Activated CD4-positive, alpha-beta T cell treated with anti-CD3 and anti-CD28 coated beads for 36 hours (primary cell): ENCODE measurements at places on chromosomes 4 and X. TPM values are rescaled to one million over a fixed set of nuclear protein-coding genes. Genes with fewer than 3 reads are reported as not detected.

- no peaks in the 10 kb centered on the region for H3K4me1 ChIP-seq
- H3K4me3 ChIP-seq: no peak overlapping the region
- no peak overlapping the region for H3K27ac ChIP-seq
- no peak for DNase-seq
- H3K36me3 ChIP-seq: peaks cover 4% of the 10 kb centered on the region
These were observed 33.9 kb downstream of the USP46 start for GRCh38 chr4:52625216-52625615.

The CT45A3 gene
- not detected for total RNA-seq

The TBX22 gene
- total RNA-seq: not detected

The NEXMIF gene
- 0.37 TPM for total RNA-seq

- no peak overlapping the region for H3K27ac ChIP-seq
- H3K27me3 ChIP-seq: no peaks in the 10 kb centered on the region
- H3K4me3 ChIP-seq: no peak overlapping the region
- no peak for DNase-seq
- H3K4me1 ChIP-seq: peaks cover 3% of the 10 kb centered on the region
These were observed 6.5 kb upstream of the GJB1 start for GRCh38 chrX:71216485-71216884.

DNA sequence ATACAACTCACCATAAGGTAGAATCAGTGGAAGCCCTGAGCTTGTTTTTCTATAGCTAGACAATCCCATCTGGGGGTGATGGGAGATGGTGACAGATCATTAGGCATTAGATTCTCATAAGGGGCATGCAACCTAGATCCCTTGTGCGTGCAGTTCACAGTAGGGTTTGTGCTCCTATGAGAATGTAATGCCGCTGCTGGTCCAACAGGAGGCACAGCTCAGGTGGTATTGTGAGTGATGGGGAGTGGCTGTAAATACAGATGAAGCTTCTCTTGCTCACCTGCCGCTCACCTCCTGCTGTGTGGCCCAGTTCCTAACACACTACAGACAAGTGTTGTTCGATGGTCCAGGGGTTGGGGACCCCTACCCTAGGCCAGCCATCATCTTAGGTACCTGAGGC, 5.9 kb upstream of the GATB start:
- H3K27ac ChIP-seq: no peak overlapping the region
- peaks cover under 1% of the 10 kb centered on the region for H3K4me1 ChIP-seq
- H3K4me3 ChIP-seq: no peak overlapping the region

DNA sequence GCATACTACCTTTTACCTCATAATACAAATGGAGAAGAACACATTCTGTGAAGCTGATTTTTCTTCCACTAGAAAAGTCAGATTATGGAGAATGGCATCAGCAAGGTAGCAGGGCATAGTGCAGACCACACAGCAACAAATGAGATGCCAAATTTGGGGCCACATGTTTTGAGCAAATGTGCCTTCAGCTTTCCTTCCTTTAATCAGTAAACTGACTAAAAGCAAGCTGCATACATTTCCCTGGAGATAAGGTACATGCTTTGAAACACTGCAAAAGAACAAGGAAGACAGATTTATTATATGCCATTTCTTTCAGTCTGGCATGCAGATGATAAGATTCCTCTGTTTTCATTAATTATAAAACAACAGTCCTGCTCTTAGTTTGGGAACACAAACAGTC, 67.1 kb upstream of the GUCY1A1 start:
- no peaks in the 10 kb centered on the region for H3K36me3 ChIP-seq
- DNase-seq: no peak
- H3K4me1 ChIP-seq: no peaks in the 10 kb centered on the region
- no peak overlapping the region for H3K27ac ChIP-seq
- H3K4me3 ChIP-seq: no peak overlapping the region

DNA sequence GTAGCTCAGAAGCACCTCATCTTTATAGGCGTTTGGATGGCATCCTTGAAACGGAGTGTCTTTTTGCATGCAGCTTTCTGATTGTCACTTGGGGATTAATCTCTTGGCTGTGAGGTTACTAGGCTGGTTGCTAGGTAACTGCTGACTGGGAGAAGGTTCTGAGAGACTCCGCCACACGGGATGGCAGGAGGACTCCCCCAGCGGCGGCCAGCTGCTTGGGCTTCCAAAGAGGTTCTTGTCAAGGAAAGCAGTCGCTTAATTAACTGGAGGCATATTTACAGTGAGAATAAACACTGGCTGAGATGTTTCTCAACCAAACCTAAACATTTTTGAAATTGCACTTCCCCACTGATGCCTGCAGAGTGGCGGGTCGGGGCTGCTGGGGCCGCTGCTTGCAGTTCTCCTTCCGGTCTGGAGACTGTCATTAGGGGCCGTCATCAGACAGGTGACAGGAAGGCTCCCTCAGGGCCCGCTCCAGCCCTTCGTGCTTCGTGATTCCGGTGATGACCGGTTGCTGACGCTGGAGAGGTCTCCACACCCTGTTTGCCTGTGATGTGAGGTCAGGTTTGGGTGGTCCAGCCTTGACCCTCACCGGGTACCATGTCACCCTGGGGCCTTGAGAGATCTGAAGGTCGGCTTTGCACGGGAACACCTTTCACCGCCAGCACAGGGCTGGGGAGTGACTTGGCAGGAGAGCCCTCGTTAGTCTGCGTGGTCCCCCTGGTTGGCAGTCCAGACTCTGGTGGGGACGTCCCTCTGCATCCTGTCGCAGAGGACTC, 9.1 kb downstream of the NSG1 start:
- no peak overlapping the region for H3K27ac ChIP-seq
- peaks cover 3% of the 10 kb centered on the region for H3K36me3 ChIP-seq
- H3K4me1 ChIP-seq: no peaks in the 10 kb centered on the region
- DNase-seq: no peak
- H3K4me3 ChIP-seq: no peak overlapping the region

DNA sequence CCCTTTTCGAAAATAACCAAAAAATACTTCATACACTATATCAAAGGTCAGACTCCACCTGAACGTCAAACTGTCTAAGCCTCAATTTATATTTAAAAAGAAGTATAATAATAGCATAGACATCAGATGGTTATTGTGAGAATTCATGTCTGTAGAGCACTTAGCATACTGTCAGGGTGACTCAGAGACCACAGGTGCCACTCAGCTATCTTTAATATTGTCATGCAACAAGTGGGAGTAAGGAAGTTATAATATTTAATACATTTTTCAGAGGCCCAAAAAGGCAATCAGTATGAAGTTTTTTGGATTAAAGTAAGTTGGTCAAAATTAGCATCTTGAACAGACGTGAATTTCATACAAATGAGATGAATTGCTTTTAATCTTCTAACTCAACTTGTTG, 93.3 kb downstream of the PHOX2B start:
- H3K4me3 ChIP-seq: no peak overlapping the region
- no peaks in the 10 kb centered on the region for H3K36me3 ChIP-seq

DNA sequence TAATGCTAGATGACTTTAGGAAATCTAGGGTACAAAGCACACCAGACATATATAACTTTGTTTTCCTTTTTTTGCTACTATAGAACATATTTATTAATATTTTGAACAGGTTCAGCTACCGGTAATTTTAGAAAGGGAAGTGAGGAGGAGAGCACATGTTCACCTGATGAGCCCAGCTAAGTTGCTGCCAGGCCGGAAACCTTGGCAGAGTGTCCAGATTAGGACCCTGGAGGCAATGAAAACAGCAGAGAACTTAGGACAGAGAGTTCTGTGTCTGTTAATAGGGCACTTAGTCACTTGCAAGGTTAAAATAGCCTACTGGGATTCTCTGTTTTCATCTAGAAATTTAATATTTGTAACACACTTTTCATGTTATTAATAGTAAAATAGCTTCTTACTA, 348.9 kb upstream of the CPEB2 start:
- H3K27ac ChIP-seq: no peak overlapping the region
- H3K36me3 ChIP-seq: no peaks in the 10 kb centered on the region
- H3K27me3 ChIP-seq: peaks cover 11% of the 10 kb centered on the region
